ENCODE measurements at places on chromosomes 6 and 20. TPM values are rescaled to one million over a fixed set of nuclear protein-coding genes. Genes with fewer than 3 reads are reported as not detected.

Gene ADGRF5
- 0.75 TPM for total RNA-seq

Gene SMLR1
- not detected for total RNA-seq

Gene CRIP3
- total RNA-seq: 0.29 TPM

Gene C6orf132
- 66.0 TPM for total RNA-seq

Gene PCK1
- total RNA-seq: not detected

Gene SENP6
- 36.3 TPM for total RNA-seq

Gene SMOC2
- not detected for total RNA-seq

Gene NOP56
- total RNA-seq: 570 TPM

Gene SLC17A4
- total RNA-seq: not detected

Gene GHRH
- total RNA-seq: not detected

Gene CENPB
- total RNA-seq: 213 TPM

Gene SNRPB2
- 76.8 TPM for total RNA-seq

Gene SH3BGRL2
- total RNA-seq: 3.8 TPM

Gene RSPO4
- total RNA-seq: not detected

Gene SLC35F1
- total RNA-seq: not detected

Gene ZSCAN23
- total RNA-seq: 3.4 TPM

Gene ZNF311
- total RNA-seq: 0.40 TPM

Gene SGK2
- 6.6 TPM for total RNA-seq

Gene SERPINB1
- 133 TPM for total RNA-seq

Gene SRC
- 55.6 TPM for total RNA-seq

Gene EYS
- total RNA-seq: 0.07 TPM

Gene EPPIN
- not detected for total RNA-seq

Gene SLC24A3
- not detected for total RNA-seq

Gene SLC22A2
- total RNA-seq: not detected

Gene CTAGE9
- total RNA-seq: not detected

Gene LIME1
- 18.6 TPM for total RNA-seq

Gene SYCP2
- 1.8 TPM for total RNA-seq

Gene TTK
- total RNA-seq: 39.0 TPM

Gene SPATA2
- 8.1 TPM for total RNA-seq

Gene LBP
- not detected for total RNA-seq

Gene PTPRK
- 64.7 TPM for total RNA-seq

Gene KIF3B
- 20.0 TPM for total RNA-seq

Gene FNDC11
- 0.40 TPM for total RNA-seq

Gene FRK
- total RNA-seq: 0.46 TPM

Gene ZMYND8
- 12.8 TPM for total RNA-seq

Gene TNNC2
- not detected for total RNA-seq

Gene SEMG1
- not detected for total RNA-seq

Gene MYLK4
- 0.11 TPM for total RNA-seq

Gene EYA4
- total RNA-seq: 10.0 TPM

Gene ECT2L
- not detected for total RNA-seq

Gene OPRL1
- total RNA-seq: 7.4 TPM

Gene POU5F1
- total RNA-seq: not detected

Gene PNLDC1
- total RNA-seq: not detected

Gene SLC35D3
- not detected for total RNA-seq

Gene GNRH2
- not detected for total RNA-seq

Gene OR2H1
- total RNA-seq: not detected

Gene SLC17A1
- not detected for total RNA-seq

Gene NMBR
- total RNA-seq: not detected

Gene FAM209B
- total RNA-seq: not detected

Gene BPI
- total RNA-seq: not detected

Gene ABHD16B
- total RNA-seq: not detected
